ENCODE measurements at places on chromosomes 6 and 20.

- DNase-seq, result peak; percentile 55
Measured at GRCh38 chr20:63830841-63831588, at the start of gene ZBTB46. ZBTB46 (minus strand) TSS chr20:63831264; CDS start chr20:63790757, 40,507 bp downstream.

GRCh38 chr20:63159826-63160640 is 55.9 kb downstream of the YTHDF1 start:
- DNase-seq, result no peak

- no peak for DNase-seq
Measured at GRCh38 chr6:1029141-1029540, 282.8 kb upstream of the FOXQ1 start.

DNA sequence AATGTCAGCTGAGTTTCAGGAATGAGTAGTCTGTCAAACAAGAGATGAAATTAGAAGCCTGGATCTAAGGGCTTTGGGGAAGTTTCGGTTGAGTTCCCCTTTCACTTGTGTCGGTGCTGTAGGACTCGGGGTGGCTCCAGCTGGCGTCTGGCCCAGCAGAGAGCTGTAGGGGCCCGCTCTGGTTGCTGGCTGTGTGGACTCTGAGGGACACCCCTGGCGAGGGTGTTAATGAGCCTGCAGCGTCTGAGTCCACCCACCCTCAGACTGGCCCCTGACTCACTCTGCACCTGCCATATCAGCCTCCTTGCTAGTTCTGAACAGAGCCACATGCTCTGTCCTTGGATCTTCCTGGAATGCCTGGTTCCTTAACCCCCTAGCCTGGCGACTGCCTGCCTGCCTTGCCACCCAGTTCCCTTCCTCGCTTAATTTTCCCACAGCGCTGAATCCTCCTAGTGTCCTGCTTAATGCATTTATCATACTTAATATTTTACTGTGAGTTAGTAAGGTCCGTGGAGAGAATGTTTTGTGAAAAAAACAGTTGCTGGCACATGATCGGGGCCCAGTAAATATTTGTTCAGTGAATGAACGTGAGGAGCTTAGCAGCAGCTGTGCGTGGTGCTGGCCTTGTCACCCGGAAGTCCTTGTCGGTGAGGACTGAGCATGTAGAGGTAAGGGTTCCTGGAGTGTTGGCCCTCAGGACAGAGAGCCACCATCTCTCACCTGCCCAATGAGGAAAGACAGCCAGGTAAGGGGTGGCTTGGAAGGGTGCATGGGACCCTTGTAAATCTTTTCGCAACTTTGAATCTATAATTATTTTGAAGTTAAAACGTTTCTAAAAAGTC is 1.6 kb downstream of the DNAJC5 start:
- no peak for DNase-seq

- peak; percentile 79 for DNase-seq
Measured at GRCh38 chr20:51541189-51542032, 1.1 kb downstream of the NFATC2 start.

GRCh38 chr6:116542426-116542825 is 3.1 kb downstream of the TRAPPC3L start:
- no peak for DNase-seq

- DNase-seq, result peak; percentile 63
Measured at GRCh38 chr6:99334526-99335127, 14.8 kb downstream of the FAXC start.

- DNase-seq, result no peak
Measured at GRCh38 chr20:8423482-8423881, 291.4 kb downstream of the PLCB1 start.

DNA sequence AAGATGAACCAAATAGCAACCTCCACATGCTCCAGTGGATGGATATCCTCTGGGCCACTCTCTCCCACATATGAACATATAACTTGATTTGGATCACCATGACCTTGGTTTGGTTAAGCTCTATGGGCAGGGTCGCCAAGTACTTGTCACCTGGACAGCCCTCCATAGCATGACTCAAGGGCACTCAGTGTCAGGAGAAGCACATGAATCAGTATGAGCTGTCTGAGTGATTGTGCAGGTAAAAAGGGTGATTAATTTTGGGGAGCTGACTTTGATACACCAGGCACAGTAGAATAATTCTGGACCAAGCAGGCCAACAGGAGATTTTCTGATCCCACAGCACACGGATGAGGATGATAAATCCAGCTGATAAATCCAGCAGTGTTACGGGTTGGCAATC is 74.4 kb downstream of the OPRM1 start:
- no peak for DNase-seq

GRCh38 chr6:167285077-167285770 is 5.9 kb upstream of the UNC93A start:
- DNase-seq, result no peak

DNA sequence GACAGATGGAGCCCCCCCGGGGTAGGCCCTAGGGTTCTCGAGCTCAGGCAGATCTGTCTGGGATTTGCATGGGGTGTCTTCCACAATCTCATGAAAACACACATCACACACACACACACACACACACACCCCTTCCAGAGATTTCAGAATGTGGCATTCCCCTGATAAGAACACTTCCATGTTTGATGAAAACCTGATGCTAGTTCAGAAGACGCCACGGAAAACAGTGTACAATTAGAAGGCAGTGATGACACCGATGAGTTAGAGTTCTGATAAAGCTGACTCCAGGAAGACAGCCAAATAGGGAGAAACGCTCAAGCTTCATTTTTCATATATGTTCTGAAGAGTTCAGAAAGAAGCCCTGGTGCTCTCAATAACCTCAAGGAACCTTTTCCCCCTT is 438.7 kb upstream of the JARID2 start:
- DNase-seq, result no peak

GRCh38 chr6:137106183-137106582 is 61.4 kb upstream of the IL20RA start:
- DNase-seq, result no peak

DNA sequence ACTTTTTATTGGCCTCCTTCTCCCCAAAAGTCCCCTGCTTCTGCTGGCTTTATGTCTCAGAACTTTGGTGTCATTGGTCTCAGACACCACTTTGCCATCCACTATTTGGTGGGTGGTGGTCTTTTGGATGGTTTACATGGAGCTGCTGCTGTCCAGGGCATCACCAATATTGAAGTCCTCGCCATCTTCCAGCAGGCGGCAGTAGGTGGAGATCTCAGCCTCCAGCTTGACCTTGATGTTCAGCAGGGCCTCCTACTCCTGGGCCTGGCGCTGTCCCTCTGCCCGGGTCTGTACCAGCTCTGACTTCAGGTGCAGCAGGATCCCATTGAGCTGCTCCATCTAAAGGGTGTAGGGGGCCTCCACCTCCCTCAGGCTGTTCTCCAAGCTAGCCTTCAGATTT is 148.4 kb upstream of the FOXA2 start:
- DNase-seq, result no peak

DNA sequence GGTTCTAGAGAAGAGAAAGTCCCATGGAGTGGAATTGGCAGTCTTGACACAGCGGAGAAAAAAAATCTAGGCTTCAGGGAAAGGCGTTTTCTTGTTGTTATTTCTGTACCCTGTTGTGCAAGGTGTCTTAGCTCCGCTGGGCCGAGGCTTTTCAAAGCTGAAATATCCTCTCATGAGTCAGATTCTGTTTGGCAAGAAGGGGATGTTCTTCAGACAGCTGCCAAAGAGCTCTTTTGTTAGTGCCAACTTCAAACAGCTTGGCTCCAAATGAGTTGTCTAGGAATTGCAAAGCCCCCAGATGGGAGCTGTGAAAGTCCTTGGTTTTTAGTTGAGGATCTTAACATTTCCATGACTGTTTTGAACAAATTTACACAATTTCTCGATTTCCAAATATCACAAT is 45.6 kb downstream of the LRRN4 start:
- peak; percentile 54 for DNase-seq

DNA sequence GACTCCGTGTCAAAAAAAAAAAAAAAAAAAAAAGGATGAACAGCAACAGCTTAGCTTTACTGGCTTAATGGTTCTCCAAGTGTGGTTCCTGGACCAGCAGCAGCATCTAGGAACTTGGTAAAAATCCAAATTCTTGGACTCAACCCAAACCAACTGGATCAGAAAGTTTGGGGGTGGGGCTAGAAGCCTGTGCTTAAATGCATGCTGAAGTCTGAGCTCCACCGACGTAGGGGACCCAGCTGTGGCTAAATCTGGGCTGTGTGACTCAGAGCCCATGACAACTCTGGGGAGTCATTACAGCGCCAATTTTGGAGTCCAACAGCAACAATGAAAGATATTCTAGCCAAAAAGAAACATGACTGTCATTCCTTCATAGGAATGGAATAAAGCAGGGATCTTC is 13.6 kb upstream of the CHD6 start:
- DNase-seq, result peak; percentile 99

DNA sequence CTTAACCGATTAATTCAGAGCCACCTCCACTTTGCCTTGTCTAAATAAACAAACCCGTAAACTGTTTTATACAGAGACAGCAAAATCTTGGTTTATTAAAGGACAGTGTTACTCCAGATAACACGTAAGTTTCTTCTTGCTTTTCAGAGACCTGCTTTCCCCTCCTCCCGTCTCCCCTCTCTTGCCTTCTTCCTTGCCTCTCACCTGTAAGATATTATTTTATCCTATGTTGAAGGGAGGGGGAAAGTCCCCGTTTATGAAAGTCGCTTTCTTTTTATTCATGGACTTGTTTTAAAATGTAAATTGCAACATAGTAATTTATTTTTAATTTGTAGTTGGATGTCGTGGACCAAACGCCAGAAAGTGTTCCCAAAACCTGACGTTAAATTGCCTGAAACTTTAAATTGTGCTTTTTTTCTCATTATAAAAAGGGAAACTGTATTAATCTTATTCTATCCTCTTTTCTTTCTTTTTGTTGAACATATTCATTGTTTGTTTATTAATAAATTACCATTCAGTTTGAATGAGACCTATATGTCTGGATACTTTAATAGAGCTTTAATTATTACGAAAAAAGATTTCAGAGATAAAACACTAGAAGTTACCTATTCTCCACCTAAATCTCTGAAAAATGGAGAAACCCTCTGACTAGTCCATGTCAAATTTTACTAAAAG is 2.7 kb downstream of the FOXC1 start:
- DNase-seq, result no peak

- peak; percentile 59 for DNase-seq
Measured at GRCh38 chr6:5135788-5136376, 50.7 kb downstream of the PPP1R3G start.

- peak; percentile 84 for DNase-seq
Measured at GRCh38 chr6:10759312-10759839, 11.8 kb downstream of the TMEM14B start.

- no peak for DNase-seq
Measured at GRCh38 chr20:44023515-44024371, 109.1 kb downstream of the TOX2 start.

GRCh38 chr20:33688938-33689424 is 2.8 kb upstream of the E2F1 start:
- no peak for DNase-seq

DNA sequence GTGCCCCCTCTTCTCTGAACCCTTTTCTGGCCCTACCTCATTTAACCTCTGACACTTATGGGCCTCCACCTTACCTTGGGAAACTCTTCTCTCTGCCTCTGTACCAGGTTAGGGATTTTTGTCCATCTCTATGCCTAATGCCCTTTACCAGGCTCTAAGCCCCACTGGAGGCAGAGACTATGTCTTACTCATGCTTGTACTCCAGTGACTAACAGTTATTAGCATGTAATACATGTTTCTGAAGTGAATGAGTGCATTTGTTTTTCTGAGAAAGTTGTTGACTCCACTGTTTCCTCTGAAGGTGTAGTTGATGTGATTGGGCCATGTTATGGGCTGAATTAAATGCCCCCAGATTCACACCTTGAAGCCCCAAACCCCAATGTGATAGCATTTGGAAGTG is 234.3 kb downstream of the PACRG start:
- DNase-seq, result peak; percentile 30

DNA sequence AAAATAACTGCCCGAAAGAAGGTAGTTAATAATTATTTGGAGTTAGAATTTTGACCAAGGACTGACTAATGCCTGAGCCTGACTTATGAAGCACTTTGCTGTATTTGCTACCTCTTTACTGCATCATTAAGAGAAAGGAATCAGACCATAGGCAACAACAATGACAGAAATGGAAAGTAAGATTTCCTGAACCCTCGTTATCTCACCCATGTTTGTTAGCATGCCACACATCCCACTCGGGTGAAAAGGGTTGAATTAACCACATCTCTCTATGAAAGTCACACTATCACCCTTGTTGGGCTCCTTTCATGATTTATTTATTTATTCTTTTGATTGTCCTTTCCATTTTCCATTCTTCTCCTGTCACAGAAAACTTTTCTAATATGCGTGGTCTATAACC is 59.6 kb downstream of the OLIG3 start:
- no peak for DNase-seq

DNA sequence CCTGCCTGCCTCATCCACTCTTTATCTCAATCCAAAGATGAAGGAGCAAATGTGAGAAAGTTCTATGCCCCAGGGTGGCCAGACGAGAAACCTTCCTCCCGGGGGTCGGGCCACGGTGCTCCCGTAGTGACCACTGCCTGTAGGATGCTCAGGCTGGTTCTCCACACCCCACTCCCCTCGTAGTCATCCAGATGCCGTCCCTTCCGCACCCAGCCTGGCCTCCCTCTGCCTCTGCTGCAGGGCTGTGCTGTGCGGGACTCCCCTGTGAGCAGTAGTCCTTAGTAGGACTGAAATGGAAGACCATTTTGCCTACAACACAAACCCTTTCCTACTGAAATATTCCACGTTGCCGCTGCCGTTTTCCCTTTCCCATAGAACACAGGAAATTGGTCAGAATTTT is 2.0 kb downstream of the TMC2 start:
- no peak for DNase-seq

GRCh38 chr6:111750753-111751673 is 122.2 kb downstream of the FYN start:
- DNase-seq, result no peak

- peak; percentile 78 for DNase-seq
Measured at GRCh38 chr6:42352856-42353564, 98.7 kb downstream of the TRERF1 start.

GRCh38 chr20:945841-946240 is 29.7 kb upstream of the ANGPT4 start:
- DNase-seq, result no peak

- no peak for DNase-seq
Measured at GRCh38 chr20:50408526-50409364, 101.4 kb upstream of the PTPN1 start.

DNA sequence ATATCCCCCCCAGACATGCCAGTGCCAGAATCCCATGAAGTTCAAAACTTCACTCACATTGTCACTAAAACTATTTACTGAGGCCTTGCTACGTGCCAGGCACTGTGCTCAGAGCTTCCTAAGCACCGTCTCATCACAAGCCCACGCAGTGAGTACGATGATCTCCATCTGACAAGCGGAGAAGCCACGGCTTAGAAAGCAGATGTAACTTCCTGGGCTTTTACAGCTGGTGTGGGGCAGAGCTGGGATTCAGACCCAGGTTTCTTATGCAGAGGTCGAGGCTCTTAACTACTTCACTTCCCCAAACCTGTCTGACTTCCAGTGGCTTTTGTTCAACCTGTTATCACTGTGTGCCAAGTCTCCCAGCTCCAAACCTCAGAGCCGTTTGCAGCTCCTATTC is 8.3 kb downstream of the MDGA1 start:
- DNase-seq, result no peak

- no peak for DNase-seq
Measured at GRCh38 chr6:166749666-166750065, 122.6 kb upstream of the RPS6KA2 start.

GRCh38 chr6:32905078-32905477 is 35.8 kb downstream of the HLA-DMB start:
- no peak for DNase-seq

Data from fibroblast of skin of scalp (primary cell).